Psoas muscle (tissue), 8 donors: ENCODE measurements at places on chromosomes 16 and 17.
A peak's percentile ranks its signal among the peaks of the same experiment; 100 is the strongest.

GRCh38 chr16:27639561-27640276 lies 89.8 kb downstream of the KATNIP start:
- no peak for DNase-seq

DNA sequence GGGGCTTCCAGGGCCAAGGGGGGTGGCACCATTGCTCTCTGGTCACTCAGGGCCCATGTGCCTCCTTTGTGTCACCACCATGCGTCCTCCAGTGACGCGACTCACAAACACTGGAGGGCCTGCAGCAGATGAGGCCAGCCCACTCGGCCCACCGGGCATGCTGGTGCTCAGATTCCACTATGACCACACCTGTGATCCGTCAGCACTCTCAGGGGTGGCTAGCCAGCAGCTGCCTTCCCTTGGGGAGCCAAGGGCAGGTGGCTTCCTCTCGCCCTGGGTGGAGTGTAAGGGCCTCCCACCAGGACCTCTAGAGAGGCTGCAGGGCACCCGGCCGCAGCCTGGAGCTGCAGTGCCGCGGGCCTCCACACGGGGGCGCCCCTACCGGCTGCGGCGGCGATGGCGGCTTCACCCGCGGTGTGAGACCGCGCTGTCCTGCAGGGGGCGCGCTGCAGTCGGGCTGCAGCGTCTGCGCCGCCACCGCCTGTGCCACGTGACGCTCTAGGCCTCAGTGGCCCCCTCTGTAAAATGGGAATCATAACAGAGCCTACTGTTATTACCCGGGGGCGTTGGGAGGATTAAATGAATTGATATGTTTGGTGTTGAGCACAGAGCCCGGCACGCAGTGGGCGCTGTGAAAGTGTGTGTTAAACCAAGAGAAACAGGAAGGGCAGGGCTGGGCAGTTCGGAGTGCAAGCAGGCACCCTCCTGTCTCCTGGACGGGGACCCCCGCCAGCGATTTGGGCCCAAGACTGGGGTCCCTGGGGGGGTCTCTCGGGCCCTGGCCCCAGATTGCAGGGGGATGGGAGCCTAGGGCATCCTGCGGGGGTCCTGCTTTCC lies 192.4 kb upstream of the GSE1 start:
- peak; percentile 71 for DNase-seq

- peak; percentile 10 for DNase-seq
Observed at GRCh38 chr17:82064433-82065192, 991 bp downstream of the DUS1L start.

GRCh38 chr17:55446581-55447205 lies 25.1 kb upstream of the MMD start:
- no peak for DNase-seq

DNA sequence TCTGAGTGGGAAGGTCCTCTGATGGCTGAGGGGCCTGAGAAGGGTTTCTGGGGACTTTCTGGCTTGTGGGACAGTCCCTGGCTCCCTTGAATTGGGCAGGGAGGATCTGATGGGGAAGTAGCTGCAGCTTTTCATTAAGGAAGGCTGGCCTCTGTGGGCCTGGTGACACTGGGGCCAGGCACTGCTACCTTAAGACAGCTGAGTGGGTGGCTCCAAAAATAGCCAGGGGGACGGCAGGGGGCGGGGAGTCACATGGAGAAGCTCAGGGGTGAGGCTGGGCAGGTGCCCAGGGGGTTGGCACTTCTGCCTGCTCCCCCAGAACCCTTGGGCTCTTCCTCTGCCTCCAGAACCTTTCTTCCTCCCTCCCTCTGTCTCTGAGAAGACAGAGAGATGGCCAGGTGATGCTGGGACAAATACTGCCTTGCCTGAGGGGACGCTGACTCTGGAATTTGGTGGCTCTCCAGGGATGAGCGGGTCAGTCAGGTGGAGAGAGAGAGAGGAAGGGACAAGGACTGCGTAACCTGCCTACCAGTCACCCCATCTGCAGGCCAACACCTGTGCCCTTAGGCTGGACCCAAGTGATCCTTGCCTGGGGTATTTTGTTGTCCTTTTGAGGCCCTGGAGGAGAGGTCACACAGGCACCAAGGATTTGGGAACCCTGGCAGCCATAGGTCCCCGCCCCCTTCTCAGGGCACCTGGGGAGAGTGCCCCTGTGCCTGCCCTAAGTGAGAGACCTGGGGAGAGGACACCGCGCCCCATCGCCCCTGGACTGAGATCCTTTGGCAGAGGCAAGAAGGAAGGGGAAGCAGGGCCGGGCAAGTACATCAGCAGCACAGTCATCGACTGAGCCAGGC lies 1.7 kb upstream of the SGCA start:
- peak; percentile 79 for DNase-seq

DNA sequence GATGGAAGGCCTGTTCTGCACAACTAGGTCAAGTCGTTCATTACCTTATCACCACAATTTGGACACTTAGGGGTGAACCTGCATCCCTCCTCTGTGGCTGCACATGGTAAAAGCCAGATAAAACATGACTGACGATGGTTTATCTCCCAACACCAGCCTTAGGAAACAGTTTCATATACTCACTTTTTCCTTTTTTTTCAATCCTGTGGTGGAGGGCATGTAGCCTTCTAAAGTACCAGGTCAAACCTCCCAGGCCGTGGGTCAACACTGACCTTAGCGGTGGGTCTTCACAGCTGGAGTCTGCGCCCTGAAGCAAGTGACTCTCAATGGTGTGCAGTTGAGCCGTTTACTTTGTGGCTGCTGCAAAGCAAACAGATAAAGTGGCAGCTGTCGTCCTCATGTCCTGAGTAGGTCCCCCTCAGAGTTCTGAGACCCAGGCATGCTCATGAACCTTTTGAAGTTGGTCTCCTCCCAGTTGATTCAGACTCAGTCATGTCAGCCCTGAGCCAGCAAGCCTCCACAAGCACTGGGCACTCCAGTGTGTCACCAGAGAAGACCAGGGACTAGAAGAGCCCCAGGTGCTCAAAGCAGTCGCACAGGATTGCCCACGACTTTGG lies 5.9 kb downstream of the FAHD1 start:
- no peak for DNase-seq

DNA sequence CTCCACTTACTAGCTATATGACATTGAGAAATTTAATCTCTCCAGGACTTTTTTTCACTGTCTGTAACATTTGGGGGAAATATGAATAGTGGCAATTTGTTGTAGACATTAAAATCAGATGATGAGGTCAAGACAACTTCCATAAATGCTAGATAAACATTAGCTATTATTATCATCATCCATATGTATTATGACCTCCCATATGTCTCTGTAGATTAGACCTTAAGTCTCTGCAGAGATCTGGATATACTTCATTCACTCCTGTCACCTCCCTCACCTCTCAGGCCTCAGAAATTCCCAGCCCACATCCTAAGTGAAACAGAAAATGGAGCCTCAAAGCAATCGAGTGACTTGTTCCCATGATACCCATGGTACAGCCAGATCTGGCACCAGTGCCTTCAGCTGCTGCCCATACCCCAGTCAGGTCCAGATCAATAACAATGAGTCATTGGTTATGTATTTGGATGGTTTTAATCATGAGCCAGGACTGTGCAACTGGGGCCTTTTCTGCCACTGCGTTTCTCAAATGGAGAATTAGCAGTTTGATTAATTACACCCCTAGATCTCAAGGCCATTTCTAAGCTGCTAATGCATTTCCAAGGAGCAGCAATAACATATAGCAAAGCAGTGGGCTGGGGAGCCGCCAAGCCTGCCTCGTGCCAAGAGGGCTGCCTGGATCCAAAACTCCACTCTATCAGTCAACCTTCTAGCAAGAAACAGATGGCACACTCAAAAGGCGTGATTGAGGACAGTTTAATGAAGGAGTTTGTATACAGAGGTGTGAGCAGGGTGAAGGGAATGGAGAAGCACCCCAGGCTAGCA lies 2.6 kb upstream of the FDXR start:
- DNase-seq = no peak

- DNase-seq = no peak
Observed at GRCh38 chr17:79008666-79009387, 737 bp downstream of the CANT1 start.

DNA sequence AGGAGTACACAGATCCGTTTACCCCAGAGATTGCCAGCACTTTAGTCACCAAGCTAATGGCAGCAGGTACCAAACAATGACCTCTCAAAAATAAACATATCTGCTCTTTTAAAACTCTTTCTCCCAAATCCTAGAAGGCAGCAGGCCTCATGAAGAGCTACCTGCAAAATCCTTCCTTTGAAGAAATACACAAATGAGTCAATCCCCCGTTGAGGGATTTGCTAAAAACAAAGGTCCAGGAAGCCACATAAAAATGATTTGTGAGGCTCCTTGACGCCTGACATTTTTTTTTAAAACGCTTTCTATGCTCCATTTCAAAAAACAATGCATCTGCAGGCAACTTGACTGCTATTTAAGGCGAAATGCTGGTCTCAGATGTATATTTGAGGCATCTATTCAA lies 58.2 kb downstream of the NACA2 start:
- DNase-seq = no peak

DNA sequence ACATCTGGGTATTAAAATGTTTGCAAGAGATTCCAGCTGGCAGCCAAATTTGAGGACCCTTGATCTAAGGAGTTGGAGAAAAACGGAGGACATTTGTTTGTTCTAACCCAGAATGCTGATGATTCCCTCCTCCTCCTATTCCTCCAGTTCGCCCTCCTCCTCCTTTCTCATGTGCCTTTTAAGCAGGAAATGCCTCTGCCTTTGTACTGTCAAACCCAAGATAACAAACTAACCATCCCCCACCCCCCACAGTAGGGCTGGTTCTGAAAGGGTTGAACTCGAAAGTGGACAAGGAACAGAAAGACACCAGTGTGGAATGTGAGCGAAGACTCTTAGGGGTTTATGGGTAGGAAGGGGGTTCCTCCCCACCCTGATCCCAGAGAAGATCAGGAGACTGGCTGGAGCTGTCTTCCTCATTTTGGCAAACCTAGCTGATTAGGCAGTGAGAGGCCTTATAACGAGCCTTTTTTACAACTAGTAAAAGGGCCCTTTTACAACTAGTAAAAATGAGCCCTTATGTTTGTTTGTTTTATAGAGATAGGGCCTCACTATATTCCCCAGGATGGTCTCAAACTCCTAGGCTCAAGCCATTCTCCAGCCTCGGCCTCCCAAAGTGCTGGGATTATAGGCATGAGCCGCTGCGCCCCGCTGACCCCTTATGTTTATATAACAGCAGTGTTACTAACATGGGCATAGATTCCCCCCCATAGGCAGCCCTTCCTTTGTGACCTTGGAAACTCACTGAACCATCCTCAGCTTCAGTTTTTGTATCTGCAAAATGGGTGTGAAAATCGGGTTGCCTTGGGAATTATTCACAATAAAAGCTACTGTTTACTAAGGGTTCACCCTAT lies 975 bp downstream of the CHD9 start:
- no peak for DNase-seq

- DNase-seq = no peak
Observed at GRCh38 chr17:31314782-31315100, 887 bp upstream of the EVI2B start.

DNA sequence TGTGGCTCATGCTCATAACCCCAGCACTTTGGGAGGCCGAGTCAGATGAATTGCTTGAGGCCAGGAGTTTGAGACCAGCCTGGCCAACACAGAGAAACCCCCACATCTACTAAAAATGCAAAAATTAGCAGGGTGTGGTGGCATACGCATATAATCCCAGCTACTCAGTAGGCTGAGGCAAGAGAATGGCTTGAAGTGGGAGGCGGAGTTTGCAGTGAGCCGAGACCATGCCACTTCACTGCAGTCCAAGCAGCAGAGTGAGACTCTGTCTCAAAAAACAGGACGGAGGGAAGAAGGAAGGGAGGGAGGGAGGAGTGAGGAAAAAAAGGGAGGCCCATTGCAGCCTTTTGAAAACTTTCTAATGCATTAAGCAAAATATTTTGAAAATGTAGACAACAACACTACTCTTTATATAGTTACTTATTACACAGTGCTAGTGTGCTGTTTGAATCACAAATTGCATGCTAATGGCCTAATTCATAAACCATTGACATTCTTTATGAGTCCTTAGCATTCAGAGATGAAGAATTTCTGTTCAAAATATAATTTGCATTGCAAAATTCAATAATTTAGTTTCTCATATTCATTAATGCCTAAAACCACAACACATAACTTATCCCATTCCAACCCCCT lies 59.4 kb downstream of the TMEM114 start:
- DNase-seq = no peak
